SIG-M5 (cell line): ENCODE measurements at places on chromosomes 13 and 19.

- no peak for DNase-seq
These were observed 25.7 kb upstream of the IGFL4 start for GRCh38 chr19:46066471-46066870.

- DNase-seq: no peak
These were observed 1.5 kb downstream of the ZNF787 start for GRCh38 chr19:56119582-56119978.

GRCh38 chr13:114130837-114131582, 1.4 kb downstream of the RASA3 start:
- peak; percentile 64 for DNase-seq

GRCh38 chr19:30236587-30236986, 135.6 kb upstream of the ZNF536 start:
- no peak for DNase-seq

GRCh38 chr13:46731535-46731934, 65.4 kb downstream of the ESD start:
- no peak for DNase-seq

- no peak for DNase-seq
These were observed 2.4 kb downstream of the MARK4 start for GRCh38 chr19:45253396-45254027.

GRCh38 chr19:18978616-18979015, 37.6 kb upstream of the HOMER3 start:
- DNase-seq: no peak
